Right ventricle myocardium inferior (tissue), 1 donor: ENCODE measurements at places on chromosomes 13 and 19. TPM values are rescaled to one million over a fixed set of nuclear protein-coding genes. Genes with fewer than 3 reads are reported as not detected.

GRCh38 chr19:3122512-3122870 lies 13.3 kb upstream of the GNA15 start:
- peak; percentile 41 for DNase-seq

- DNase-seq = no peak
Measured at GRCh38 chr13:30121666-30122065, 185.7 kb downstream of the KATNAL1 start.

DNA sequence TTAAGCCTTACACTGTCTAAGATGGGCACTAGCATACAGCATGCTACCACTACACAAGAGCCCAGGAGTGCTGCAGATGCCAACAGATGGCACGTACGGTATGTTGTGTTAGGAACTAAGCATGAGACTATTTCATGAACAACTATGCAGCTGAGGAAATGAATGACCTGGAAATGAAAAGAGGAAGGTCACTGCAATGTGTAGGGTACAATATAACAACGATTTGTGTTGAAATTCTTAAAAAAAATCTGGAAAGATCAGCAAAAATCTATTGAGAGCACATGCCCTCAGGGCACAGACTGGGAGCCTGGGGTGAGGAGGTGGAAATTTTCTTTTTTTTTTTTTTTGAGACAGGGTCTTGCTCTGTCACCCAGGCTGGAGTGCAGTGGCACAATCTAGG lies 14.4 kb downstream of the HAUS8 start:
- no peak for DNase-seq

DNA sequence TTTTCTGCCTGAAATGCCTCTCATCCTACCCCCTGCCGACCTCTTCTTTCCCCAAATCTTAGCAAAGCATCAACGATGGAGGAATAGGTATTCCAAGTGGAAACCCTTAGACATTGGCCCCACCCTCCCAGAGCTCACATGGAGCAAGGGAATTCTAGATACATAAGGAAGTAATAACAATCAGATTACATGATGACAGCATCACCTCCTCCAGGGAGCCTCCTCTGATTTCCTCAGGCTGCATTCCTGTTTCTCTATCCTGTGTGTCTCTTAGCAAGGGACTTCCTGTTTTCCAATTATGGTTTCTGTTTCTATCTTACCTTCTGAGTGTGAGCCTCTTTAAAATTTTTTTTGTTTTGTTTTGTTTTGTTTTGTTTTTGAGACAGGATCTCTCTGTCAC lies 246.6 kb downstream of the TSHZ3 start:
- no peak for DNase-seq

DNA sequence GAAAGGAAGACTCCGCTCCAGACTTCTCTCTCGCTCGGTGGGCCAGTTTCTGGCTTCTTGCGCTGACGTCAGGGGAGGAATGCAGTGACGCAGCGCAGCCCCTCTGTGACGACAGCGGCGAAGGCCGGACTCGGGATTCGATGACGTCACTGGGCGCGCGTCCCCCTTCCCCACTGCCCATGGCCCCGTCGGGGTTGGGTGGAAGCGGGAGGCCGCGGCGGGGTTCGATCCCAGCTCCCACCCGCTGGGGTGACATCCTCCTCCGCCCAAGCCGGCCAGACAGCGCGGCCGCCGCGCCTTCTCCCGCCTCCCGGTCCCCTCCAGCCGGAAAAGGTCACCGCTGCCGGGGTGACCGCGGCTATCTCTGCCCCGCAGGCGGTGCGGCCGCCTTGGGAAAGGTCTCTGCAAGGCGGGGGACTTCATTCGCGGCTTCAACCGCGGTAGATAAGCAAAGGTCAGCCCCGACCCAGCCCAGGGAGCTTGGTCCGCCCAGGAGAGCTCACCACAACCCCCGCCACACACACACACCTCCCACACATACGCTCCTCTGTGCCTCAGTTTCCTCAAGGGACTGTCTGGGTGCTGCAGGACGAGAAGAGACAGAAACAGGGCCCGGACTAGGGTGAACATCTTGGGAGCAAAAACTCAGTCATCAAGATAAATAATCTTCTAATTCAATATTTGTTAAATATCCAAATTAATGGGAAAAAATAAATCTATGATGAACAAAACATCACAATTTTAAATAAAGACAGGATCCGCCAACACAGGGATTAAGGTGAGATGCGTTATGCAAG lies 844 bp upstream of the RFX1 start:
- DNase-seq = peak; percentile 95

The ZNF433 gene
- total RNA-seq = 2.6 TPM

- DNase-seq = peak; percentile 11
Measured at GRCh38 chr19:6714749-6715555, 5.5 kb downstream of the C3 start.

- DNase-seq = no peak
Measured at GRCh38 chr13:112761701-112762689, 72.2 kb downstream of the ATP11A start.

DNA sequence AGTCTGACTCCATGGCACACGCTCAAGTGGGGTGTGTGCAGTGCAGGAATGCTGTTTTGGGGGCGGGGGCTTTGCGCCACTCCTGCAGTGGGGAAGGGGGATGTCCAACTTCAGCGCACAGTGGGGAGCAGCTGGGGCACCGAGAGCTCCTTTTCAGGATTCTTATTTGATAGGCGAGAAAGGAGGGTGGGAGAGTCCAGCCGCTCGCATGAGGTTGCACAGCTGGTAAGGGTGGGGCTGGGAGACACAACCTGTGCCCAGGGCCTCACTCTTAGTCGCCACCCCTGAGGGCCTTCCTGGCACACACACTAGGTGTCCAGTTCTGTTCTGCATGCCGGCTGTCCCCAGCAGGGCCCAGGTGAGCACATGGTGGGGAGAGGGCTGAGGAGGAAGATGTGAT lies 190.8 kb downstream of the UQCRFS1 start:
- DNase-seq = no peak

The MBD3L3 gene
- total RNA-seq = not detected
